ENCODE measurements at places on chromosomes 1 and 21.

- no peak for DNase-seq
These were observed 1.4 kb downstream of the PEA15 start for GRCh38 chr1:160206421-160207117.

DNA sequence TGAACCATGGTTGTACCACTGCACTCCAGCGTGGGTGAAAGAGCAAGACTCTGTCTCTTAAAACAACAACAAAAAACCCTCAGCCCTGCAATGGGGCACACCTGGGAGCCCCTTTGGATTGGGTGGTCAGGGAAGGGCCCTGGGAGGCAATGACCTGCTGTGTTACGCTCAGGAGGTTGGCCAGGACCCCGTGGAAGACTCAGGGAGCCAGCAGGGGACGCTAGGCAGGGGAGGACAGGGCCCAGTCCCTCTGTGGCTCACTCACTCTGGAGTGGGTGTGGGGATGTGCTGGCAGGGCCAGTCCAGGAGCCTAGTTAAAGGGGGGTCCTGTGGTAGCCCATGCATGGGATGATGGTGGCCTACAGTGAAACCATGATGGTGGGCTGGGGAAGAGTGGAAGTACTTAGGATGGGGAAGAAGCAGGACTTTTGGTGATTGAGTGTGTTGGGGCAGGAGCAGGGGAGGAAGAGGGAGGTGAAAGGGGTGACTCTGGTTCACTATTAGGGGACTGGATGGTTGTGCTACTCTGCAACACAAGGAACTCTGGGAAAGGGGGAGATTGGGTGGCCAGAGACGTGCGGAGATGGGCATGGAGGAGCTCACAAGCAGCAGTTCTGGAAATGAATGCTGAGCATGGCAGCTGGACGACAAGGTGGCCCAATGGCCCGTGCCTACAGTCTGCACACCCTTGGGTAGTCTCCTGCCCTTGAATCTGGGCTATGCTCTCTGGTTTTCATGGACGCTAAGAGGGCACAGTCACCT lies 56.3 kb upstream of the FAM20B start:
- no peak for DNase-seq

DNA sequence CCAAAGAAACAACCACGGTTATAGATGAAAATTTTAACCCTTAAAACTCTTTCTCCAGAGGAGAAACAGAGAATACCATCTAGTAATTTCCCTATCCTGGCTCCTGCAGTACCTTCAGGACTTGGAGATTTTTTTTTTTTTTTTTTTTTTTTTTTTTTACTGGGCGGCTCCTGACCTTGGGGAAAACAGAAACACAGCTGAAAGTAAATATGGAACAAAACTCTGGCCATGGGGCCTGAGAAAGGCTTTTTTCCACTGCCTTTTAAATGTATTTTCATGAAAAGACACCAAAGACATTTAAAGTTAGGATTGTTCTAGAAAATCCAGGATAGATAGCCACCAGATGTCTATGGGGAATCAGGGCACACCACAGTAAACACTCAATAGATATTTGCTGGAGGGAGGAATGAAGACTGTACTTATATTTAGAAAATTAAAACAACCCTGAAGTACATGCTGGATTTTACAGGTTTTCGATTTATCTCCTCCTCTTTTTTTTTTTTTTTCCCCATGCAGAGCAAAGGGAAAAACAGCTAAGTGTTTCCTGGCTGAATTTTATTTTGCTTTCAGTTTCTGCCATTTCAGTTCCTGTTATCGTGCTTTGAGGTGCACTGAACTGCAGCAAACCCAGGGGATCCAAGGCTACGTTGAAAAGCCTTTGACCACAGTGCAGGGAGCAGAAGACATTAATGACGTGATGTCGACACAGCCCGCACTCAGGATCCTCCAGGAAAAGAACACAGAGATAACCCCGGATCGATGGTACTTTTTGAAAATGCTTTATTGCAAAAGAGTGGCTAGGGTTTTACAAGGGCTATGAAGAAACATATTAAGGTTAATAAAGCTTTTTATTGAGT lies 35.7 kb upstream of the CNN3 start:
- DNase-seq, result no peak

GRCh38 chr1:47725992-47726855 lies 271.0 kb downstream of the TRABD2B start:
- no peak for DNase-seq

GRCh38 chr1:200027264-200027823 lies at the start of gene NR5A2:
TSS of gene NR5A2 (plus strand) at chr1:200027710. CDS start at chr1:200027848, 138 bp downstream.
- no peak for DNase-seq

- no peak for DNase-seq
These were observed 301.8 kb upstream of the CHRM3 start for GRCh38 chr1:239084459-239085080.

DNA sequence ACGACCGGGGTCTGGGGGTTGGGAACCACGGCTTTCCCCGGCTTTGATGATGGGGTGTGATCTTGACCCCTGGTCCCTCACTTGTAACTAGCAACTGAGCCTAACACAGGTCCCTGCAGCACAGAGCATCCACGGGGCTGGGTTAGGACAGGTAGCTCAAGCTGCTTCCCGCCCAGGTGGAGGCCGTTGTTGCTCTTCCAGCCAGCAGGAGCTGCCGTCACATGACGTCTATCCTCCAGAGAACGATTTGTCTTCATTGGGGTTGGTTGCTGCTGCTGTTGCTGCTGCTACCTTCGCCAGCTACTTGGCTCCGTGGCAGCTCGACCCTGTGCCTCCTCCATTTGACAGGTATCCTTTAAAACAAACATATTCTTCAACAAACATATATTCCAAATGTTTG lies 74.3 kb upstream of the ADAR start:
- DNase-seq, result no peak
